ENCODE measurements at places on chromosomes 12 and 14.

- no peak for DNase-seq
Observed at GRCh38 chr12:20063116-20063515, 305.2 kb upstream of the PDE3A start.

DNA sequence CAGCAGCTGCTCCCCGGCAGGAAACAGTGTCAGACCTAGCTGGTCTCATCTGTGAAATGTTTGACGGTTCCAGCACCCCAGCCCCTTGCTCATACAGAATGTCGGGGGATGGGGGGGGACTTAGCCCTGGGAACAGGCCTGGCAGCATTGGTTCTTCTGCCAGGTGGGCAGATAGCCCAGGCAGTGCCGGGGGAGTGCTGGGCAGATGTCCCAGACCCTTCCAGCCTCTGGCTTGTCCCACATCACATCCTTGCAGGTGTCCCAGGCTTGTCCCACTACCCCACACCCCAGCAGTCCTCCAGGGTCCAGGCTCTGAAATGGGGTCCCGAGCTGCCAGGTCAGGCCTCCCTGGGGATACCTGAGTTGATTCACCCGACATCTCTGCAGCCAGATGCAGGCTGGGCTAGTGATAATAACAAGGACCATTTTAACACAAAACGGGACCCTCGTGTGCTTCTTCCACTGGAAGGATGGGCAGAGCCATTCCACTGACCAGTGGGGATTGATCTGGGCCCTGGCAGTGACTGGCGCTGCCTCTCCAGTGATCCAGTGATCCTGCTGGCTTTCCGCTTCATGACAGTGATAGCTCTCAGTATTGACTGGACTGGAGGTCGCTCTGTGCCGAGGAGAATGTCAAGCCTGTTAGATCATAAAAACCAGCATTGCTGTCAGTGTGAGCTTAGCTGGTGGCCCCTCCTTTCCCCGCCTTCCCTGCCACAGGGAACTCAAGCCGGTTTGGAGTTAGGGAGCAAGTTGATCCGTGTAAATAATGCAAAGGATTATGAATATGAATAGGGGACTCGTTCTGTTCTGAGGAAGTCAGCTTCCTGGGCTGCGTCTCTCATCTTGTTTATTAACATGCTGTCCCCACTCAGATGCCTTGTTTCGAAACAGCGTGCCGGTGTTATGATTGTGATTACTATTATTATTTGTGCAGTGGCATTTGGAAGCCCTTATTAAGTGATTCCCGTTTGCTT lies 180.6 kb downstream of the AACS start:
- DNase-seq: no peak

GRCh38 chr12:19926266-19926665 lies 442.1 kb upstream of the PDE3A start:
- no peak for DNase-seq

- no peak for DNase-seq
Observed at GRCh38 chr12:80241576-80242273, 142.4 kb downstream of the OTOGL start.

DNA sequence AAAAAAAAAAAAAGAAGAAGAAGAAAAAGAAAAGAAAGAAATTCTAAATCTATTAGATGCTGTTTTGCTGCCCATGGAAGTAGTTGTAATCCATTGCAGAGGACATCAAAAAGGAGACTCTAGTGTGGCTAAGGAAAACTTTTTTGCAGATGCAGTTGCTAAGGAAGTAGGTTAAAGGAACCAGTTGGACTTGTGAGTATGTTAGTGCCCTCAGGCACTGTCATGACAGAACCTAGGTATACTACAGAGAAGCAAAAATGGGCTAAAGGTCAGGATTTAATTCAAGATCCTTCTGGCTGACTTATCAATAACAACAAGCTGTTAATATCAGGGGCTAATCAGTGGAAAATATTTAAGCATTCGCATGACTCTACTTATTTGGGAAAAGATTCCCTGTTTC lies 1571.6 kb upstream of the FLRT2 start:
- no peak for DNase-seq

DNA sequence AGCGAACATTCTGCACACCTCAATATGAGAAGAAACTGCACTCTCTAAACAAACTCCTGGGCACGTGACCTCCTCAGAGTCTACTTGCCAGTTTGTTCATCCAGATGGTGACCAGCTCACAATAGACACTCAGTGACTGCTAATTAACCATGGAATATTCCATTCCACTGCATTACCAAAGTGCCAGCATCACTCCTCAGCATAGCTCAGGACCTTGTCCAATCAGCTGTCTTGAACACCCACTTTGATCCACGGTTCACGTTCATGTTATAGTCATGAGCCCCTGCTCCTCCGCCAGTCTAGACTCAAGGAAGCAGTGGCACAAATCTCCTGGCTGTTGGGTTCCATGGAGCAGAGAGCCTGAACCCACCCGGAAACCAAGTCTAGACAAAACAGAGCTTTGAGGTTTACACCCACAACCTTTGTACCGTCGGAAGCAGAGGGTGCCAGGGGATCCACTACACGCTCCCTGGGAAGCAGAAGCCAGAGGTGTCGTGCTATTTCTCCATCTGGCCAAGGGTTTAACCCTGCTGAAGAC lies 285.3 kb downstream of the ZFP36L1 start:
- DNase-seq: no peak

DNA sequence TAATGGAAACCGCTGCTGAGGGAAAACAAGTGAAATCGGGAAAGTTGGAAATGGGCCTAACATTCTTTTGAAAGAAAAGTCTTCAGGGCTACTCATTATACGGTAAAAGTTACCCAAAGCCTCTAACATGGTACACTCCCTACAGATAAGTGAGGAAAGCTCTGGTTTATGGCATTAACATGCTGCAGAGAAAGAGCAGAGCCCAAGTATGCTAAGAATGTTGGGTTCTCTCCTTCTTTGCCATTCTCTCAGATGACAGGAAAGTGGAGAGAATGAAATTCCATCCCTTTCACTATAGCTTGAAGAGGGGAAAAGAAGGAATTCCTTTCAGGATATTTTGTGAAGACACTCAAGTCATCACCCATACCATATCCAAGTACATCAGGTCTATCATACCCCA lies 348.0 kb downstream of the SEC23A start:
- DNase-seq: no peak

Measured in GM19239 (cell line).